Stimulated activated CD8-positive, alpha-beta memory T cell treated with anti-CD3 and anti-CD28 coated beads, Interleukin-4, amount 100 ng/mL, for 4 hours (primary cell): ENCODE measurements at places on chromosomes 3 and 15.

GRCh38 chr3:140077406-140077805, 142.4 kb downstream of the CLSTN2 start:
- DNase-seq: no peak

DNA sequence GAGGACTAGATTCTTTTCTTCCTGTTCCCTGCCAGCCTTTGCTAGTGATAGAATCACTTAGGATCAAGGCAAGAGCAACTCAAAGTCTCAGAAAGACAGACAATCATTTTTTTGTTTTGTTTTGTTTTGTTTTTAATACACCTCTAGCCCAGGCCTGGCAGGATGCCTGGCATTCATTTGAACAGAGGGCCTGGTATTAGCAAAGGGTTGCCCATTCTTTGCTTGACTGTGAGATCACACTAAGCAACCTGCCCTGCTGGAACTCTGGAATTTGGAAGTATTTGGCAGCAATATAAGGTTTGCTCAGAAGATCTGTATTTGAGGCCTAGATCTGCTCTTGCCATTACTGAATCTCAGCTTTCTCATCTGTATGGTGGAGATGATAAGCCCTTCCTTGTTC, 21.8 kb upstream of the ATP13A5 start:
- DNase-seq: no peak

DNA sequence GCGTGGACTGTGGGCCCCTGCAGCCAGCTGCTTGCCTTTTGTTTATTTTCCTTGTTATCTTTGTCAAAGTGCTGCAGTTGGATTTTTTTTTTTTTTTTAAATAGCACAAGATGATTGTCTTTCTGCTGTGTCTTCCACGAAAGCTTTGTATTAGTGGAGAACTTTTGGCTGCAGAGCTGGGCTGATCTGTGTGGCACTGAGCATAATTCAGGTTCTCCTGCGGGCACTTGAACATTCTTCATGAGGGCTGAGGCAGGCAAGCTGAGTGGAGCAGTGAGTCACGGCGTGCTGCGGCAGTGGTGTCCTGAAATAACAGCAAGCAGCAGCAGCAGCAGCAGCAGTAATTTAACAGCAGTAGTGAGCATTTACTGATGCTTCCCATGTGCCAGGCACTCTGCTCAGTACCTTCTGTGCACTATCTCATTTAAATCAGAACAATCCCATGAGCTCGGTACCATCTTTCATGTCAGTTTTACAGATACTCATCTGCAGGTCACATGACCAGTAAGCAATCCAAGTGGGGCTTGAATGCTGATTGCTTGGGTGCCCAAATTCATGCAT, 45.8 kb downstream of the MITF start:
- DNase-seq: no peak

GRCh38 chr3:32111560-32111959, 5.1 kb downstream of the GPD1L start:
- DNase-seq: no peak

DNA sequence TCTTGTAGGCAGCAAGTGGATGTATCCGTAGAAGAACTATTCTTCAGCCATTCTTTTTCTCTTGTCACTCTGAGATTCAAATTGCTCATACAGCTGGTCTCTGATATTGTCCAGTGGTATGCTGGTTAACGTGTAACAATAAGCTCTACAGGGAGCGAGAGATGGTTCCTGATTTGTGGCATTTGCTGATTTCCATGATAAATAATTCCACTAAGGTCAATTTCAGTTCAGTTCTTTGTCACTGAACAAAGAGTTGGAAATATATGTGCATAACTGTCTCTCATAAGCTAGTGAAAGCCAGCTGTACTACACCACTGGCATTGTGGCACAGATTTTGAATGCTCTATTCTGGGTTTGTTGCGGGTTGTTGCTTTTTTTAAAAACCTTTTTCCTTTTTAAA, 131.7 kb downstream of the MTHFS start:
- no peak for DNase-seq

DNA sequence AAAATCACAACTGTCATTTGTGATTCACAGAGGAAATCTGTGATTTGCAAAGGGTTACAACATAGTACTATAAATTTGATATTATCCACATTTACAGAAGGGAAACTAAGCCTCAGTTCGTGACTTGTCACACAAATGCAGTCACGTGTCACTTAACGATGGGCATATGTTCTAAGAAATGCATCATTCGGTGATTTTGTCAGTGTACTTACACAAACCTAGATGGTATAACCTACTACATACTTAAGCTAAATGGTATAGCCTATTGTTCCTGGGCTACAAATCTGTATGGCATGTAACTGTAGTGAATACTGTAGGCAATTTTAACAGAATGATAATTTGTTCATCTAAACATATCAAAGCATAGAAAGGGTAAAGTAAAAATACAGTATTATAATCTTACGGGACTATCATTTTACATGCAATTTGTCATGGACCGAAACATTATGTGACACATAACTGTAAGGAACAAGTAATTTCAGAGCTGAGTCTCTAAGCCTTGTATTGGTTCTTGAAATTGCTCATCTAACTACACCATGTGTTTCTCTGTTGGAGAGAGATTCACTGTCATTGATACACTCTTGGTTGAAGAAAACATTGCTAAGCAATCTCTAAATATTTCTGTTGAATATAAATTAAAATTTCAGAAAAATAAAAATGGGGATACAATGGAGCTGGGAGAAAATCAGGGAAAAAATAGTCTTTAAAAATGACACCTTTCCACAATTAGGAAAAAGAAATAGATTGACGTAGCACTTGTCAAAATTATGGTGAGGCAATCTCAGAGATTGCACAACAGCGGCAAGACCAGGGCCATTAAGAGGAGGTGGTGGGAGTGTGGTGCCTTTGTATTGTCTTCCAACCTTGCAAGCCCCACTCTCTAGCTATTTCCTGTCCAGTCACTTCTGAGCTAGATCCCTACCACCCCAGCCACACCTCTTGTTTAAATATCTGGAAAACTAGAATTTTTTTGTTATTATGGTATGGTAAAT, 645.8 kb upstream of the TBL1XR1 start:
- DNase-seq: no peak

DNA sequence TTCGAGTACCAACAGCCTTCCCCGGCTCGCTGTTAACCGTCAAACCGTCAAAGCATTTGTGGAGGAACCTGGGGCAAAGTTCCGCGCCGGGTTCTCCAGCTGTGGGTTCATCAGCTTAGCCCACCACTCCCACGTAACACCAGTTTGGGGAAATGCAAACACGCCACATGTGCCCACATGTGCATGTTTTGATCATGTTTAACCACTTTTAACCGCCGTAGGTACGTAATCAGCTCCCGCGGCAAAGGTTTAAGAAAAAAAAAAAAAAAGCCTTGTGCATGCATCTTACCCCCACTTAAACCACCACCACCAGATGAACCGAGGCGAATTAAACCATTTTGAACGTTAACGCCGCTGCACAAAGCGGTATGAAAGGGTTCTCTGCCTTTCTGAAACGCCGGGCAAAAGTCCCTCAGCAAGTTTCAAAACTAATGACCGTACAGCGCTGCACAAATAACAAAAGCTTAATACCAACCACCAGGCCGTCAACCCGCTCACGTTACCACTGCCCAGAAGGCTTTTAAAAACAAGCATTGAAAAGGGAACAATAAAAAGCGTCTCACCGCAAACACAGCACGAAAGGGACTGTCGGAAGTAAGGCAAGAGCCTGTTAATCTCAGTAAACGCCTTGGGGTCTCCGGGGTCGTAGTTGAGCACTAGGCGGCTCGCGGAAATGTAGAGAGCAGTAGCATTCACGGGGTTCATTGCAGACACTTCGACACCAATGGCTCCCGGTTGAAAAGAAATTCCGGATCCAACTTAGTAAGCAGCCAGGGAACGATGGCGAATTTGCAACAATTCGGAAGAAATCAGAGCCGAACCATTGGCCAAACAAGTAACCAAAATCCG, 1.5 kb downstream of the MSL2 start:
- DNase-seq: peak; percentile 41

- peak; percentile 6 for DNase-seq
These were observed 7.6 kb upstream of the TMEM44 start for GRCh38 chr3:194640829-194641228.

DNA sequence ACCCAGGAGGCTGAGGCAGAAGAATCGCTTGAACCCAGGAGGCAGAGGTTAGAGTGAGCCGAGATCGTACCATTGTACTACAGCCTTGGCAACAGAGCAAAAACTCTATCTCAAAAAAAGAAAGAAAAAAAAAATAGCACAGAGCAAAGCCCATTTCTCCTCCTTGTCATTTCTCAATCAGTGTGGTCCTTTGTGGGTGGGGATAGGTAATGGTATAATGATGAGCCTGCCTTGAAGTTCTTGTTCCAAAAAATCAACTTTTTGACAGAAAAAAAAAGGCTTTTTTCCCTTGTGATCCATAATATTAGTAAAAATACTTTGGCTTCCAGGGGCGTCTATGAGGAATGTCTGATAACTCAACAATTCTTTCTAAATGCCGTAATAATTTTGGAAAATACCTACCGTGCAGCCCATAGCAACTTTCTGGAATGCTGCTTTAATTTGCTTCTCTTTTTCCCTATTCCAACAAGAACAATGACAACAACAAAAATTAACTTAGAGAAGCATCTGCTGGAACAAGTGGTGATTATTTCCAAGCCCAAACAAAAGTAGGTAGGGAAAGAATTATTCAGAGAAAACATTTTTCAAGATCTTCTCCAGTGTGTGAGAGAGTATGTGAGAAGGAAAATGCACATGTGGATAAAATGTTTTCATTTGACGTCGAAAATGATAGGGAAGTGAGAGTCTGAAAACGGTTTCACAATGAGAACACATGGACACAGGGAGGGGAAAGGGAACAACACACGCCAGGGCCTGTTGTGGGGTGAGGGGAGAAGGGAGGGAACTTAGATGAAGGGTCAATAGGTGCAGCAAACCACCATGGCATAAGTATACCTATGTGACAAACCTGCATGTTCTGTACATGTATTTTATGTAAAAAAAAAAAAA, 337.8 kb downstream of the RBMS3 start:
- no peak for DNase-seq

DNA sequence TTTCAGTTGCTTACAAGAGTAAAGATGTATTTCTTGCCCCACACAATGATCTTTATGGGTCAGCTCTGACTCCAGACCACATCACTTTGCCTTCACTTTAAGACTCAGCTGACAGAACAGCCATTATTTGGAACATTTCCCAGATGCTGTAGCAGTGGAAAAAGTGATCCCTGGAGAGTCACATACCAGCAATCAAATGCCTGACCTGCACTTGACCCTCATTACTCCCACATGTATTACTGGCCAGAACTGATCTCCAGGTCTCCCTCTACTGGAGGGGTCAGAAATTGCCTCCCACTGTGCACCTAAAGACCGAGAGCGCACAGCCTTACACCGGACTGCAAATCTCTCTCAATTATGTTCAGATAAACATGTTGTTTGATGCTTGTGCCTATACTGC, 88.6 kb upstream of the ZNF385D start:
- no peak for DNase-seq

DNA sequence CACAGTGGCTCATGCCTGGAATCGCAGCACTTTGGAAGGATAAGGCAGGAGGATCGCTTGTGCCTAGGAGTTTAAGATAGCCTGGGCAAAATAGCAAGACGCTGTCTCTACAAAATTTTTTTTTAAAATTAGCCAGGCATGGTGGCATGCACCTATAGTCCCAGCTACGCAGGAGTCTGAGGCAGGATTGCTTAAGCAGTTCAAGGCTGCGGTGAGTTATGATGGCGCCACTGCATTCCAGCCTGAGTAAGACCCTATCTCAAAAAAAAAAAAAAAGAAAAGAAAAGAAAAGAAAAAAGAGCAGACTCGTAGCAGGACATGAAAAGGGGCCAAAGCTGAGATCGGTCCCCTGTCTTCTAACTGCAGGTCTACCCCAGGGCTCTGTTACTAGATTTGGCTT, 18.9 kb downstream of the SRGAP3 start:
- no peak for DNase-seq

DNA sequence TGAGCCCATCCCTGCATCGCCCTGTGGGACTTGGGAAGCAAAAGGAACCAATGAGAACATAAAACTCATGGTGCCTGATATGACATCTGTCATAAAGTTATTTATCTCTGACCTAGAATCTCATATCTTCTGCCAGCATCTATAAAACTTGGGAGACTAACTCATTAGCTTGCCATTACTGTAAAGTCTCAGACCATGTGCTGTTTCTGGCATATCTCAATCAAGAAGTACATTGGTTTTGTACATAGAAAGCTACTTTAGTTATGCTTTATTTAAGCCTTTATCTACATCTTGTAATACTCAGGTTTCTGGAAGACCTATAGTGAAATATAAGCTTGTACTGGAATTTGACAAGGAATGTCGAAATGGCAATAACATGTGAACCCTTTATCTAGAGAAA, 112.5 kb downstream of the ZNF385D start:
- DNase-seq: no peak

DNA sequence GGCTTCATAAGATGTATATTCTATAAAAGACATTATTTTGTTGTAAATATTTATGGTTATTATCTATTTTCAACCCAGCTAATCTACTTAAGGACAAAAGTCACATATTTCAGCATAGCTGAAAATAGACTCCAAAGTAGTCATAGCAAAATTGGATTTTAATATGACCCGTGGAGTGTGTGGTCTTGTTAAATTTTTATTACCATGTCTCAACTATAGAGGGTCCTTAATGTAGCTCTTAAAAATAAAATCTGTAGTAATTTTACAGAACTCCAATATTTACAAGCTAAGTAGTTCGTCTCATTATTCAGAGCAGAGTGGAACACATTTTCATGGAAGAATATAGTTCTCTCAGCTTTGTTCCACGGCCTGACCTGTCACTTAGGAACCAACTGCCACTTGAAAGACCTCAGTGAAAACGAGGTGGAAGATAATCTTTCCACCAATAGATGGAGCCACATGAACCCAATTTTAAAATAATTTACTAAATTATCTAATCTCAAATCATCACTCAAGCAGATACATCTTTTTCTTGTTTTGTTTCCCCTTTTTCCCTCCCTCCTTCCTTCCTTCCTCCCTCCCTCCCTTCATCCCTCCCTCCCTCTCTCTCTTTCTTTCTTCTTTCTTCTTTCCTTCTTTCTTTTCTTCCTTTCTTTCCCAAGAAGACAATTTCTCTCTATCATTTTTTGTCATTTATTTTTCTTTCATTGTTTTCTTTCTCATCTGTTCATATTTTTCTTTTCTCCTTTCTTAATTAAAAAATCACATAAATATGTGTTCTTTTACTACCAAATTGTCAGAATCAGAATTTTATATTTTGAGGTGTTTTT, 97.2 kb downstream of the CLDN1 start:
- no peak for DNase-seq
